AG09309 (cell line): ENCODE measurements at places on chromosomes 12 and 14.
A peak's percentile ranks its signal among the peaks of the same experiment; 100 is the strongest.

- no peak for DNase-seq
Observed at GRCh38 chr12:67758521-67758920, 110.0 kb downstream of the DYRK2 start.

DNA sequence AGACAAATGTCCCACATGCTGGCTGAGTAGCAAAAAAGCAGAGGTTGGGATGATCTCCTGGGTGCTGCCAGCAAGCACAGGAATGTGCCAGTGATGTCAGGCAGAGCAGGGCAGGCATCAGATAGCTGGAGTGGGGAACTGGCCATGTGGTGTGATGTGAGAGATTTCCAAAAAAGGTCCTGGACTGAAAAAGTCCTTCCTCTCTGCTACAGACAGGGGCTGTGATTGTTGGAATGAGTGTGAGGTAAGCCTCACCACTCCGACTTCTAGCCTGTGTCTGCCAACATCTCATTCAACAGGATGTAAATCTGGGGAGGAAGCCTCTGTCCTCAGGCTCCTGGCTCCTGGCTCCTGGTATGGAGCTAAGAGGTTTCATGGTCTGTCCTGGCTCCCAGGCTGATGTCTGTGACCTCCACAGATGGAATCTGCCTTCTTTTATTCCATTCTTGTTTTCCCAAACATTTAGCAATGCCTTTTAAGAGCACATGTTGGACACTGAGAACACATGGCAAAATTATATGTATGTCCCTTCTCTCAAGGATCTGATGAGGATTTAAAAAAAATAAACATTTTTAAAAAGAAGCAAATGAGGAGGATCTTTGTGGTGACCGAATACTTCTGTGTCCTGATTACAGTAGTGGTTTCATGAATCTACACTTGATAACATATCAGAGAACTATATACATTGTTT is 50.1 kb upstream of the STK38L start:
- no peak for DNase-seq

- DNase-seq: no peak
Observed at GRCh38 chr12:75428767-75429166, 37.9 kb downstream of the GLIPR1L2 start.

GRCh38 chr12:102708108-102708507 is 208.9 kb downstream of the PAH start:
- DNase-seq: no peak

DNA sequence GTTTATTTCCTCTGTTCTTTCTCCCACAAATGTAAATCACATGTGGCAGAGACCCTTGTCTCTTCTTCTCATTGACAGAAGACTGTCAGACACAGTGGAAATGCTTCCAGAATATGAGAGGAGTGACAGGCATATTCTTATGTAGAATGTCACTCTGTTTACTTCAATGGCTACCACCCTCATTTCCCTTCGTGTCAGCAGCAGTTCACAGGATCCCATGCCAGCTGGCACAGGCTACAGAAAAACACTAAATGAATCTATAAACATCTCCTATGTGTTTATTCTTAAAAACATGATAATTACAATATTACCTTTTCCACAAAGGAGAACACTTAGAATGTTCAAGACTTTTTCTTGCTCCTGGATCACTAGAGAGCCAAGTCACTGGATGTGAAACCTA is 183.8 kb upstream of the CNTN1 start:
- no peak for DNase-seq

DNA sequence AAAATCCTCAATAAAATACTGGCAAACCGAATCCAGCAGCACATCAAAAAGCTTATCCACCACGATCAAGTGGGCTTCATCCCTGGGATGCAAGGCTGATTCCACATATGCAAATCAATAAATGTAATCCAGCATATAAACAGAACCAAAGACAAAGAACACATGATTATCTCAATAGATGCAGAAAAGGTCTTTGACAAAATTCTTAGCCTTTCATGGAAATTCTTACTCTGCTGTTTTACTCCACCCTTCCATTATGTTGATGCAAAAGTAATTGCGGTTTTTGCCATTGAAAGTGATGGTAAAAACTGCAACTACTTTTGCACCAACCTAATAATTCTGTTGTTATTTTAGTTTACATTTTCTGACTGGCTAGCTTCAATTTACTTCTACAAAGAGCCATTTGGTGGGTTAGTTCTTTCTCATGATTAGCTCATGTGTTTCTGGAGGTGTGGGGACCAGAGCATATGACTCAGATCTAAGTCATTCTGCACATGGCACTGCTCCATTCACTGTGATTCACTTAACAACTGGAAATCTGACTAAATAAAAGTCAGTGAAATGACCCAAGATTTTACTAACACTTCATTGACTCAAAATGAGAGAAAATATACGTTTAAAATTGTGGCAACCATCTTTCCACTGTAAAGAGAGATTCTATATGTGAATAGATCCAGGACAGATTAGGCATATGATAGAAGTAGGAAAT is 99.9 kb downstream of the TMTC3 start:
- DNase-seq: peak; percentile 93

GRCh38 chr14:22476005-22476751 is 112.8 kb downstream of the DAD1 start:
- DNase-seq: no peak

DNA sequence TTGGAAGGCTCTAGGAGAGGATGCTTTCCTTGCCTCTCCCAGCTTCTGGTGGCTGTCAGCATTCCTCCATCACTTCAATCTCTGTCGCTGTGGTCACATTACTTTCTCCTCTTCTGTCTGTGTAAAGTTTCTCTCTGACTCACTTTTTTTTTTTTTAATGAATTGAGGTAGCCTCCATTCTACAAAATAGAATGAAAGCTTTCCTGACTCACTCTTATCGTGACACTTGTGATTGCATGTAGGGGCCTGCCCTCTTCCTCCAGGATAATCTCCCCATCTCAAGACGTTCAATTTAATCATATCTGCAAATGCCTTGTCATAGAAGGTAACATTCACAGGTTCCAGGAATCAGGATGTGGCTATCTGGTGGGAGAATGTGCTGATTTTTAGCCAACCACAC is 153.5 kb upstream of the HMGA2 start:
- no peak for DNase-seq

DNA sequence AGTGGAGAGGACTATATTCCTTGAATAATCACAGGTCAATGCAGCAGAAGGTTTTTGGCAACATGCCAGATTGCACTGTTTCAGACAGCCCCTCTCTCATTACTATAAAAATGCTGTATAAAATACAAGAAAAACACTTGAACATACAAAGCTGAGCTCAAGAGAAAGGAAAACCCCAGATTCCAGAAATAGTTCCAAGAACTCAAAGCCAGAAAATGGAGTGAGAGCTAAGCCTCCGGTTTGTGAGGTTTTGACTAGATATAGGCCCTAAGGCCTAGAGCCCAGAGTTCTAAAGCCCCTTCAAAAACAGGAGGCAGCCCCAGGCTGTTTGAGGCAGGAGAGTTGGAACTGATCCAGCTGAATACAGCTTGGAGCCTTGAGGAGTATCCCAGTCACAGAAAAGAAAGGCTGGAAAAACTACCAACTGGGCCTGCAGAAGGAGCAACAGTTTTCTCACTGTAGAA is 29.4 kb upstream of the ACTN1 start:
- DNase-seq: no peak

GRCh38 chr12:2337031-2338010 is 284.5 kb downstream of the CACNA1C start:
- DNase-seq: no peak

DNA sequence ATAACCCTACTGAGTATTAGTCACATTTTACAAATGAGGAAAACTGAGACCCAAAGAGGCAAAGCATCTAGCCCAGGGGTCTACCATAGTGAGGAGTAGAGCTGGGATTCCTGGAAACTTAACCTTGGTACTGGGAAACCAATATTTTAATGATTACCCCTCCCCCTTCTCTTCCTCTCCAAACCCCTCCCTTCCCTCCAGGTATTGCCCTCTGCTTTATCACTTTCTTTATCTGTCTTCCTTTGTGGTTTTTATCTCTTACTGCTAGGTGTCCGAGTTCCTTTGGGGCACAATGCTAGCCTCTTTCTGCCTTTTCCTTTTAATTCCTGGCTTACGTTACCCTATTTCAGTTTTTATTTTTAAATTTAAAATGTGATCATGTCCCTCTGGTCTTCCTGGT is 2.8 kb downstream of the GABARAPL1 start:
- DNase-seq: no peak

GRCh38 chr12:87136330-87136976 is 880.3 kb upstream of the MGAT4C start:
- DNase-seq: no peak
